ENCODE measurements at places on chromosomes 11 and 22.
A peak's percentile ranks its signal among the peaks of the same experiment; 100 is the strongest.

GRCh38 chr11:371051-371450, 1.8 kb downstream of the B4GALNT4 start:
- no peak for DNase-seq

DNA sequence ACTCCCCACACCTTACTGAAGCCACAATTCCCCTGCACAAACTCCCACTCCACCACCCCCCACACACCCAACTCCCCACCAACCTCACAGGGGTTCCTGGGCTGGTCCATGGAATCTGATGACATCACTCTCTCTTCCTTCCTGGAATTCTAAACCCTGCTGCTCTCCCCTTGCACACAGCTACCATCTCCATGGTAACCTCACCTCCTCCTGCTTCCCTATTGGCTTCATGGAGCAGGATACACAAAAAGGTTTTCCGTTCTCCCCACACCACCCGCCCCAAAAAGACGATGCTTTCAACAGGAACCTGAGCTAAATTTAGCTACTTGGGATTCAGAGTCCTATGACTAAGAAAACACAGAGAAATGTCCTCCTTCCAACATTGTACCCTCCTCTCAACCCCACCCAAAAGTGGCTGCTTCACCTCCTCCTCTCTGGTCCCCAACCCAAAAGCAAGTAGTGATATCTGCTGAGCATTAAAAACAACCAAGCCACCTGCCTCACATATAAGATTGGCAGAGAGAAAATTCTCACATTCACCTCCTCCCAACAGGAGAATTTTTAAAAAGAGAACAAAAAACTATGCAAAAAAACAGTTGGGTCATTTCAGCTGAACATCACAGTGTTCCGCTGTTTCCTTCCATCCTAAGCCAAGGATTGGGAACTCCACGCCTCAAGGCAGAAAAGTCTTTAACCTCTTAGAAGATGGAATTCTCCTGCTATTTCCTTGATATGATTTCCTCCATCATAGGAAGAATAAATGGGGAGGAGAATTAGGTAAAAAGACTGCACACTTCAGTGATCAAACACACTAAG, 66.9 kb downstream of the RBFOX2 start:
- peak; percentile 69 for DNase-seq

DNA sequence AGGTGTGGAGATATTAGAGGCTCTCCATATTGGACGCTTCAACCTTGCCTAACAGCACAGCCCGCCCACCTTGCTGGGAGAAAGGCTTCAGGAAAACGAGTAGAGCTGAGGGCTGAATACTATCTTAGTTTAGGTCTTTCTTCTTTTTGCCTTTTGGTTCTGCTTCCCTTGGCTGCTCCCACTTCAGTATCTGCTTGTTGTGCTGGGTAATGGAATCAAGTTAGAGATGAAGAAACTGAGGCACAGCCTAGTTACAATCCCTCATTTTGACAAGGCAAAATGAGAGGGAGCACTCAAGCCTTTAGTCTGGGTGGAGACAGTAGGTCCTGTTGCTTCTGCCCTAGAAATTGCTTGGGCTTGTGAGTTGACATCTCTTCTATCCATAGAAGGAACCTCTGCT, 41.3 kb upstream of the HSD17B12 start:
- DNase-seq = no peak

DNA sequence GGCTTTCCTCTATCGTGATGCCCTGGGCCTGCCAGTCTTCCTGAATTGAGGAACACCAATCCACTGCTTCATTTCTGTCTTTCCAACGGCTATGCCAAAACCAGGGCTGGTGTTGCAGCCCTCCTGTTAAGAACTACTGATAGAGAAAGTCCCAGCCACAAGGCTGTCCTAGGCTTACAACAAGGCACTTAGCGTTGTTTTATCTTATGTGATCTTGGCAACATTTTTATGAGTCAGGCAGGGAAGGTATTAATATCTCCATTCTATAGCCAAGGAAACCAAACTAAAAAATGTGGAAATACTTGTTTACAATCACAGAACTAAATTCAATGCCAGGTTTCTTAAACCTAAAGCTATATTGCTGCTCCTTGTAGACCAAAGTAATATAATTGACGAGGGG, 89.9 kb upstream of the AMOTL1 start:
- no peak for DNase-seq

DNA sequence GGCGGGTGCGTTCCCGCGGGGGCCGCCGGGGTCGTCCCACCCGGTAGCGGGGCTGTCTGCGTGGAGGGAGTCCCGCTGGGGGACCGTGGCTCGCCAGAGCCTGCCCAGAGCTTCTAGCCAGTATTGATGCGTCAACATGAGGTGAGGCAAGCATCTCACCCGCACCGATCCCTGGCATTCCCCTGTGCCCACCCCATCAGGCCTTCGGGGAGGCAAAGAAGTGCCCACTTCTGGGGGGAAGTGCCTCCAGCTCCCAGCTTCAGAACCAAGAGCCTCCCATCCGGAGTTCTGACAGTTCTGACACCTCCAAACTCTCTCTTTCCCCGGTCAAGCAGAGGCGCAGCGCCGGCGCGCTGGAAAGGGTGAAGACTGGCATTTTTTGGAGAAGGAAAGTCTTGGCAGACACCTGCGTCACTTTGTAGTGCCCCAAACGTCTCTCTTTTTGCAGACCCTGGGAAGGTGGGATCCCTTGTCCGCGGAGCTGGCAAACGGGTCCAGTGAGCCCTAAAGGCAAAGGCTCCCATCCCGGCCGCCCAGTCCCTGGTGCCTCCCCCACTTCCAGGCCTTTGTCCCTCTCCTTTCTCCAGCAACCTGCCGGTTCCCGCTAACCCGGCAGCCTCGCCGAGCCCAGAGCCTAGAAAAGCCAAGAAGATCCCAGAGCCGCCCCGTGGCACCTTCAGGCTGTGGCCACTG, 3.2 kb upstream of the PAX6 start:
- DNase-seq = no peak

GRCh38 chr11:35796562-35796961, 134.0 kb downstream of the TRIM44 start:
- no peak for DNase-seq

DNA sequence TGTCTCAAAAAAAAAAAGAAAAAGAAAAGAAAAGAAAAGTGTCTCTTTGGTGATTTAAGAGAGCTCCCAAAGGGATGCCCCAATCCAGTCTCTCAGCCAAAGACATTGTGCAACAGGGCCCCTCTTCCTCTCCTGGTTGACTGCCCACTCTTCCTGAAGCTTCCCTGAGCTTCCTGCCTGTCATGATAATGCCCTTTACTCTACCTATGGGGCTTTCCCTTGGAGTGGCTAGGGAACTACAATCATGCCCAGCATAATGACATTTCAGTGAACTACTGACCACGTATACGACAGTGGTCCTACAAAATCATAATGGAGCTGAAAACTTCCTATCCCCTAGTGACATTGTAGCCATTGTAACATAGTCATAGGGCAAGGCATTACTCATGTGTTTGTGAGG, 118.0 kb downstream of the RASSF10 start:
- DNase-seq = no peak

DNA sequence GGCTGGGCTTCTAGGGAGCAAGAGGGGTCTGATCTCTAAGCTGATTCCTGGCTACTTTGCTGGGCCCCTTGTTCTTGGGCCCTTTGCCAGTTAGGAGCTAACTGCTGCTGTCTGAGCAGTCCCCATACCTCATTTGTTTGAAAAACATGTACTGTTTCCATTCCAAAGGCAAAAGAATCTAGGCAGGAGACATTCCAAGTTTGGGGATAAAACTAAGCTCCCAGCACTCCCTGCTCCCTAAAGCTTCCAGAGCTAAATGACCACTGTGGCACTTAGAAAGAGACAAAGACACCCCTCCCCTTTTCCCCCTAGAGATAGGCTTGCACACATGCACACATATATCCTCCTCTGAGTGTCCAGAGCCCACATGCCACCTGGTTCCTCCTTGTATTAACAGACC, 22.7 kb upstream of the RRM1 start:
- DNase-seq = no peak

GRCh38 chr11:852762-853161, 10.1 kb downstream of the TSPAN4 start:
- no peak for DNase-seq

DNA sequence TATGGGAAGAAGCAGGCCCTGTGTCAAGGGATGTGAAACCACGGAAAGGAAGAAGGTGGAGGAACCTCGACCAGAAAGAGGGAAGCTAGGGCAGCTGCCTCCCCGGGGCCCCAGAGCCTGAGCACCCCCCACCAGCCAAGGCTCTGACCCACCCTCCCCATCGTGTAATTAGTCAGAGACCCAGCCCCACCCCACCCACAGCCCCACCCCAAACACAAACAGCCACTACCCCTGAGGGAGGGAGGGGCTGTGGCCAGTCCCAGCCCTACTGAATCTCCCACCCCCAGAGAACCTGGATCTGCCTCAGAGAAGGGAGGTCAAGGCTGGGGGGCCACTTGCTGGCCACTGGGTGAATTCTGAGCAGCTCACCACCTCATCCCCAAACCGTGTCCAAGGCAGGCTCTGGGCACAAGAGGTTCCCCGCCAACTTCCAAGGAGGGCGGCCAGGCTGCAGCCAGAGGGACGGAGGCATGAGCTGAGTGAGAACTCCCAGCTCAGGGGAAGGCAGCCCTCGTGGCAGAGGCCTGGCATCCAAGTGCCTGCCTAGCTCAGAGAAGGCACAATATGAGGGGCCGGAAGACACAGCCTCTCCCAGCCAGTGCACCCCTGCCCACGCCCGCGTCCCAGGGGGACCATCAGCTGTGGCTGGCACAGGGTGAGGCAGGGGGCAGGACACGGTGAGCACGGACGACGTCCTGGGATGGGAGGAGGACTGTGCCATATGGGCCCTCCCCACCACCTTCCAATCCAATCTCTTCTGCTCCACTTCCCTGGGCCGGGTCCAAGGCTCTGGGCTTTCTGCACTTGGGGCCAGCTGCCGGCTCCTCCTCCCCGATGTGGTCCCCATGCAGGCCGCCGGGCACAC, 2.7 kb downstream of the PLXNB2 start:
- DNase-seq = no peak

GRCh38 chr22:43118024-43118849, 7.7 kb downstream of the BIK start:
- DNase-seq = no peak
